ENCODE measurements at places on chromosomes 4 and X.

DNA sequence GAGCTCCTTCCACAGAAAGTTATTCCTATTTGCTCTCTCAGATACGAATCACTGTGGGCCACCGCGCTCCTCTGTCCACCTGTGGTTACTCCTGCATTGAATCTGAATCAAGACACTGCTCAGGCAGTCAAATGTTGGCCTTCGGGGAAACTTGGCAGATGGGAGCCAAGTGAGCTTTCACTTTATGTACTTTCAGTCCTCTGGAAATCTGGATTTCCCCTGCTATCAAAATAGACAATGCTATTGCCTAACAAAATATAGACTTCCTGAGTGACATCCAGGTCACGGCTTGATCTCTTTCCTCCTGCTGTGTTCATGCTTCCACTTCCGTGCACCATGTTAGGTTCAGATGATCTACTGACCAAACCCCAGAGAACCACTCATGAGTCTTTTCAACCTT is 43.8 kb downstream of the FHL1 start:
- DNase-seq = no peak

DNA sequence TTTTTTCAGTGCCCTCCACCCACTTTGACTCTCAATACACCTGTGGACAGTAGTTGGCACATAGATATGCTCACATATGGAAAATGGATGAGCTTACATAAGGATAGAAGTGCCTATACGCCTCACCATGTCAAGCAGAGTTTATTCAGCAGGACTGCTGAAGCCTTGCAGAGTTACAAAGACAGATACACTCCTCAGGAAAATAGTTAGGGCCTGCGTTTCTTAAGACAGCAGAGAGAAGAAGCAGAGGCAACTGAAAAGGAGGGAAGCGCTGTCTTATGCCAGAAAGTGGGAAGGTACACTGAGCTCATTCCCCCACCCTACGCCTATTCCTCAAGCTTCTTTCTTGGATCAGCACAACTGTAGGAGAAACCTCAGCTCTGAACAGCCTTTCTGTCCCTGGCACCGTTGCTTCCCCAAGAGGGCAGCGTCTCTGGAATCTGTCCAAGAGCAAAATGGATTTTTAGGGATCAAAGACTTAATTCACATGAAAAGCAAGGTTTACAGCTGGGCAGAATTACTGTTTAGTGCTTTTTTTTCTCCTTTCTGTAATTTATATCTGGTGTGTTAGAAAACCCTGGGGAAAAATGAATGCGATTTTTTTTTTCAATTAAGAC is 37.3 kb upstream of the MBTPS2 start:
- no peak for DNase-seq

GRCh38 chr4:123966990-123967769 is 570.6 kb downstream of the SPRY1 start:
- no peak for DNase-seq

- no peak for DNase-seq
These were observed at the start of gene PPARGC1A for GRCh38 chr4:23889814-23890341. PPARGC1A (minus strand) TSS chr4:23890047; CDS start chr4:23889957, 90 bp downstream.

All from smooth muscle cell of the brain vasculature (primary cell).